ENCODE measurements at places on chromosomes 3 and 15.

DNA sequence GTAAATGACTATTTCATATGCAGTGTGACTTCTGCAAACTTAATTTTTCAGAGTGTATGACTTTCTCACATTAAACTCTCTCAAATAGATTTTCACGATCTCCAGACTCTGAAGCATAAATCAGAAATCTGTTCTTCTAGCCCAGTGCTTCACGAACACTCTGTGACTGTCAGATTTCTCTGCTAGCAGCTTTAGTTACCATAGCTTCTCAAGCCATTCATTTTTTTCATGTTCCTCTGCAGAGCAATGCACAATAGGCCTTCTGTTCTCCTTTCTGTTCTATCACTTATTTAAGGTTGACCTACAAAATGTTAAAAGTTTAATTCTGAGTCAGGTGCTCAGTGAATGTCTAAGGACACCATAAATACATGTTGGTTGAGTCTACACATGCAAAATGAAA lies 1102.2 kb downstream of the TUSC7 start:
- no peak for DNase-seq

- DNase-seq: no peak
Measured at GRCh38 chr3:63383040-63383439, 104.9 kb downstream of the SYNPR start.

DNA sequence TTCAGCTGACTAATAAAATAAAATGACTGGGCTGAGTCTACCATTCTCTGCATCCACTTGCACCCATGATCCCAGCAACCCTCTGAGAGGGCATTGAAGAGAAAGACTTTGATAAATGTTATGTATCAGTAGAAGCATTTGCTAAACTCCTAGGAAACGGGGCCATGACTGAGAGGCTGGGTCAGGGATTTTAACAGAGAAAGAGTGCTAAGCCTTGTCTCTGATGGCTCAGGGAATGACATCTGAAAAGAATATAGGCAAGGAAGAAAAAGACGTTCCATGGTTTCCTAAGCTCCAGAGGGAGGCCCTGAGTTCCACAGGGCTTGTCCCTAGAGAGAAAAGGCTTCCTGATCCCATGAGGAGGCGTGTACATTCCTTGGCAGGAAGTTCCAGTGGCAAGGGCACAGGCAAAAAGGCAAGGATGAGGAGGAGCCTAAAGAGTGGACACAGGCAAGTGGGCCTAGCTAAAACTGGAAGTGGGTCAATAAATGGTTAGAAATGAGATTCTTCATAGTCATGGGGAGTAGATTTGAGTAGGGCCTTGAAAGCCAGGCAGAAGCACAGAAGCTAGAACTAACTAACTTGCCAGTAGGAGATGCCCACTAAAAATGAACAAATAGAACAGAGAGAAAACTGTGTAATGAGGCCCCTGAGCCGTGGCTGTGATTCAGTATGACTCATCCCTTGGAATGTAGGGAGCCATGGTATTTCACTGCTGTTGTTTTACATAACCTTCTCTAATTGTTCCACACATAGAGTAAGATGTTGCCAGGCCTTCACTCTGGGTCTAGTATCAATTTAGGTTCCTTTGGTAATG lies 44.9 kb upstream of the MANF start:
- DNase-seq: peak; percentile 93

DNA sequence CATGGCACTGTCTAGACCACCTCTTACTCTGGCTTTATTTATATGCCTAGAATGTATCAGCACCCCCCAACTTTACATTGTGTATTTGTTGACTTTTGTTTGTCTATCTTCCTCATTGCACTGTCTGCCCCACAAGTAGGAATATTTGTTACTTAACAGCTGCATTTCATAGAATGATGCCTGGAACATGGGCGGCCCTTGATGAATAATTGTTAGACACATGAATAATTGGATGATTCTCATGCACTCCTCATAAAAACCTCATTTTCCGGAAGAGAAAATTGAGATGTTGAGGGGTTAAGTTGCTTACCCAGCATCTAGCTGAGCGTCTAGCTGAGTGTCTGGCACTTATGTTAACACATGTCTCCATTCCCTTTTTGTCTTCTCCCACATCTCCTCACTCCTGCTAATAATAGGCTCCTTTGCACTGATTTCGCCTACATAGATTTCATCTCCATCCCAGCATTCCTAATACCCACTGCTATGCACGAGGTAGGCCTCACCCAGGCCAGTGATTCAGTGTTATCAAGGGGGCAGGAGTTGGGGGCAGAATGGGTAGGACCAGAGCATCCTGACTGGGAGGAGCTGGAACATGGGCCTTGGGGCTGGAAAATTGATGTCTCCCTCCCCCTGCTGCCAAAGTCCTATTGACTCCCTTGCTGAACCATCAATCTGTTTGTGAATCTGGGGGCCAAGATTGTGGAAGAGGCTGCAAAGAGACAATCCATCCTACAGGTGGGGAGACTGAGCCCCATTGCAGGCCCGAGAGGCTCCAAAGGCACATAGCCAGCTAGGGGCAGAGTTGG lies 7.8 kb upstream of the WNT7A start:
- no peak for DNase-seq

DNA sequence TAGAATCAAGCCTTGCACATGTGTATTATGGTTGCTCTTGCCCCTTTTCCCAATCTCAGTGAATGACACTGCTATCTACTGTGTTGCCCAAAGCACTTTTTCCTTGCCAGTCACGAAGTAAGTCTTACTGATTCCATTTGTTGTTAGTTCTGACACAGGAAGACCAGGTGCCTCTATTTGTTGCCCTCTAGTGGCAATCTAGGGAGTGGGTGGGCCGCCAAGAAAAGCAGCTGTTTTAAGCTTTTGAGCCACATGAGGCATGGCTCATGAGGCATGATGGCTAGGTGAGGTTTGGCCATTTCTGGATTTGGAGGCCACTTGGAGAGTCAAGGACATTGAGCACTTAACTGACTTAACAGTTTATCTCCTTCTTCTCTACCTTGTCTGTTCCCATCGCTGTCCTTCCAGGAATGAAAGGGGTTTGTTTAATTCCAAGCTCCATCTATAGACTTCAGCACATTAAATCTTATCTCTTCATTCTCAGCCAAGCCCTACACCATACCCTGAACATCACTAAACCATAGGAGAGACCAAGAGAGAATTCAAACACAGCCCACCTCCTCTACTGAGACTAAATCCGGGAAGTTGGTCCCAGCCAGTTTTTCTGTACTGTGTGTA lies 103.1 kb downstream of the HCN4 start:
- peak; percentile 67 for DNase-seq

DNA sequence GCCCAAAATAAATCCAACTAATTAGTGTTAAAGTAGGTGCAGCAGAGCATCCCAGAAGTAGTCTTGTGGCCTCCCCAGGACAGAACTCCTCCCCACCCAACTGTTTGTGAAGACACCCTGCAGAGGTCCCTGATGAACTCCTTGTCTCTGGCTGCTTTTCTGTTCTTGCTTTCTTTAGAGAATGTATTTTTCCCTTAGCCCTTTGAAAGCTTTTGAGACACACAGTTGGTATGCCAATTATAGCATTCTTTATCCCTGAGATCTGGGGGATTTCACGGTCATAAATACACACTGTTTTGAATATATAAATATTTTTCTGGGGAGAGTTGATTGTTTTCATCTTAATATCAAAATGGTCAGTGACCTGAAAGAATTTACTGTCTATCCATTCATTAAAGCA lies 9.8 kb downstream of the TFG start:
- no peak for DNase-seq

DNA sequence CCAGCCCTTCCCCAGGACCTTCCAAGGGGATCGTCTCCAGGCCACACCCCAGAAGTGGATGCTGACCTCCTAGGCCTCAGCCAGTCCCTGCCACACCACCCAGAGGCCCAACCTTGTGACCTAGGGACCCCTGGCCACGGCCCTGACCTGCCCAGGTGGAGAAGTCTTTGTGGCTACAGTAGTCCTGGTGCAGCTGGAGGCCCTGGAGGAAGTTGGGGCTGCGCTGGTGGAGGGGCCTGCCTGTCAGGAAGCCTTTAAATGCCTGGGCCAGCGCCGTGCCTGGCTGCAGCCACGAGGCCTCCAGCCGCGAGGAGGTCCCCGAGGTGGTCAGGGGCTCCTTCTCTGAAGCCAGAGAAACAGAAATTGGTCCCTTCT lies 23.4 kb downstream of the PLA2G4D start:
- no peak for DNase-seq

GRCh38 chr15:40340740-40341400 lies at the start of gene CCDC9B:
CCDC9B (minus strand) TSS chr15:40340939; CDS start chr15:40340819, 120 bp downstream.
- peak; percentile 87 for DNase-seq

DNA sequence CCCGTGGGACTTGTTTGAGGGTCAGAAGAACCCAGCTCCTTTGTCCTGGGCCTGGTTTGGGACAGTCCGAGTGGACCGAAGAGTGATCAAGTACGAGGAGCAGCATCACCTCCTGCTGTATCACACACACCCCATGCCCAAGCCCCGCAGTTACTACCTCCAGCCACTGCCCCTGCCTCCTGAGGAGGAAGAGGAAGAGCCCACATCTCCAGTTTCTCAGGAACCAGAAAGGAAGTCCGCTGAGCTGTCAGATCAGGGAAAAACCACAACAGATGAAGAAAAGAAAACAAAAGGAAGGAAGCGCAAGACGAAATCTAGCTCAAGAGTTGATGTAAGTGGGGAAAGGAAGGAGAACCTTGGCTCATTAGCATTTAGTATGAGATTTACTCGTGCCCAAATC lies 3.3 kb upstream of the P2RY12 start:
- peak; percentile 24 for DNase-seq

DNA sequence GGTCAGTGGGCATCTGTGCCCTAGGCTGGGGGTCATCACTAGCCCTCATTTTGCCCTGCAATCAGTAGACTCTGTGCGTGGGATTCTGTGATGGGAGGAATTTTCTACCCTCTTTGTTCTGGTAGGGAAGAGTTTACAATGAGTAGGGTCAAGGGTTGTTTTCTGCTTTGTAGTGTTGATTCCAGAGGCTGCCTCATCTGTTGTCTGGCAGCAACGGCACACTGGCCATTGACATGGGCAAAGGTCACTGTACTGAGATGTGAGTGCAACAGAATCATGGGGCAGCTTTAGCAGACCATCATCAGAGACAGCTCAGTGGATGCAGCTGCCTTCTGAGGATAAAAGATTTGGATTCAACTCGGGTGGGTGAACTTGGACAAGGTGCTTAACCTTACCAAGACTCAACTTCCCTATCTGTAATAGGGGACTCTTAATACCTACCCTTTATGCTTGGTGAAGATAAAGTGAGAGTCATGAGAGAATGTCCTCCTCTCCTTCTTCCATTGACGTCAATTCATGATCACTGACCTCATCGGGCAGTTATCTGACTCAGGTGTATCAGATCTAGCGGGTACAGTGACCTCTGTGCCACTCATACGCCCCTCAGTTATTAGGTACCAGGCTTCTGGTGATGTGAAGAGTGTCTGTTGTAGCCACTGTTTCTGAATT lies 127.5 kb downstream of the RPLP1 start:
- no peak for DNase-seq

GRCh38 chr15:99450896-99451358 lies 114.9 kb upstream of the MEF2A start:
- DNase-seq: peak; percentile 48

GRCh38 chr3:12559520-12559919 lies 2.6 kb downstream of the MKRN2 start:
- DNase-seq: no peak

DNA sequence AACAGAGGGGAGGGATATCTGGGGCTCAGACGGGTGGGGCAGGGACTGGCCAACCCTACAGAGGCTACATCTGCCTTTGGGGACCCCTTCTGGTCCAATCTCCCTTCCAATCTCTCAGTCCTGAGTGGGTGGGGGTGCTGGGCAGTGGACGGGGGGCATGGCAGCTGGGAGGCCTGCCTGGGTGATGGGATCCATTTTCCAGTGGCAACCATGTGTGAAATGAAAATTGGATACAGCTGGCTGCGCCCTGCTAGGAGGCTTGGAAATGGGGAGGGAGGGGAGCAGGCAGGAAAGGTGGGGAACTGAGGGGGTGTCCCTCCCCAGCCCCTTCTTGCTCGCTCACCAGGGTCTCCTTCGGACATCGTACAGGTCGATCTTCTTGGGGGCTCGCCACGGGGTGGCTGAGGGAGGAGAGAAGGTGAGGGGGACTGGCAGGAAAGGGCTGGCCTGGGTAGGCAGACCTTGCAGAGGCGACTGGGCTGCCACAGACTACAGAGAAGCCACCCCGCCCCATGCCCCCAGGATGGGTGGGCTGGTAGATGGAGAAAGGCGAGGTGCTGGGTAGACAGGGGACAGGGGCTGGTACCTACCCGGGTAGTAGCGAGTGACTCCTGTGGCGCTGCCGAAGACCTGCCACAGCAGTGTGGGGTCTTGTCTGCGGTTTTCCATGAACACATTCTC lies 21.2 kb upstream of the TMEM115 start:
- DNase-seq: no peak

GRCh38 chr3:46682974-46683373 lies 10.5 kb downstream of the ALS2CL start:
- no peak for DNase-seq

DNA sequence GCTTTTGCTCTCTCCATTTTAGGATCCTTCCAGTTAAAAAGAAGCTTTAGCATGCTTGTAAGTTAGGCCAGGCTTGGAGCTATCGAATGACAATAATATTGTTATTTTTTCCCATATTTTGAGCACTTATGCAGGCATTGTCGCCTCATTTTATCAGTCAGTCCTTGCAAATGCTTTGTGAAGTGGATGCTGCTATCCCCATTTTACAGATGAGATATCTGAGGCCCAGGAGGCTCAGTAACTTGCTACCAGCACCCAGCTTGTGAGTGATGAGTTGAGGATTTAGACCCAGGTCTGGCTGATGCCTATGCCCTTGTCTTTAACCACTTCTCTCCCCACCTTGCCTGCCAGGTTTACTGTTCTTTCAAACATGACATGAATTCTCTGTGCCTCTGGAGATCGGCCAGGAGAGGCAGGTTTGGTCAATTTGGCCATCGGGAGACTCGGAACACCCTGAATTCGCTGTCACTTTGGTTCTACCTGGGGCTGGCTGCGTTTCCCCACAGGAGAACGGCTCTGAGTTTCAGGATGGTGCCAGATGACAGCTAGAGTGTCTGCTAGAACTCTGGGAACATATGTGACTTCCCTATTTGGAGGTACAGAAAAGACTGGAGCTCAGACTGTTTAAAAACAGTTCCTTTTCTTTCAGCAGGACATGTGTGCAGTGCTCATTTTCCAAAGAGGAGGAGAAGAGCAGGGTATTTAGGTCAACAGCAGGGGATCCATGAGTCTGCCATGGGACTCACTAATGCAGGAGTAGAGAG lies 25.5 kb upstream of the ZNF710 start:
- no peak for DNase-seq

Measured in HT1080 (cell line).